Activated CD8-positive, alpha-beta memory T cell treated with anti-CD3 and anti-CD28 coated beads for 1 hour (primary cell): ENCODE measurements at places on chromosomes 4 and X.

DNA sequence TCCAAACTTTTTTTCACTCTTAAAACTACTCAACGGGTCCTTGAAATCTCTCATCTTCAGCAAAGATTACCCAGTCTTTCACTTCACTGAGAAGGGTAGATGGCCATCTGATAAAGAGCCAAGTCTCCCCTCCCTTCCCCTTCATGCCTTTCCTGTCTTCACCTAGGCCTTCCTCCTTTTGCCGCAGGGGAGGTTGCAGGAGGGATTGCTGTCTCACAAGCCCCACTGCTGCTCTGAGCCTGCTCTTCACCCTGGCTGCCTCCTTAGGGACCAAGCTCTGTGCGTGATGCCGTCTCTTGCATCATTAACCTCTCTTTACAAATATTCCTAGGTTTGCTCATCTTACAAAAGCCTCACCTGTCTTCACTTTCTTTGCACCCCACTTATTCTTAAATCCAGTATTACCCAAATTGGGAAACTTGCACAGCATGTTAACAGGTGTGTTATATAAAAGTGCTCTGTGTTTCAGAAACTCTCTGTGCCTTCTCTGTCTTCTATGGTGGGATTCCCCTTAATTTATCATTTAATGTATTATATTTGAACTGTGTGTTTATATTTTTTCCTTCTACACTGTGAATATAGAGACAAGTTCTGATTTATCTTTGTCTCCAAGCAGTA is 3.8 kb downstream of the ZFX start:
- DNase-seq: no peak

- DNase-seq: no peak
Measured at GRCh38 chrX:52353838-52354237, 15.0 kb upstream of the XAGE2 start.

- no peak for DNase-seq
Measured at GRCh38 chrX:18961686-18962085, 22.2 kb downstream of the PHKA2 start.

- no peak for DNase-seq
Measured at GRCh38 chrX:100090931-100091330, 319.1 kb downstream of the PCDH19 start.

DNA sequence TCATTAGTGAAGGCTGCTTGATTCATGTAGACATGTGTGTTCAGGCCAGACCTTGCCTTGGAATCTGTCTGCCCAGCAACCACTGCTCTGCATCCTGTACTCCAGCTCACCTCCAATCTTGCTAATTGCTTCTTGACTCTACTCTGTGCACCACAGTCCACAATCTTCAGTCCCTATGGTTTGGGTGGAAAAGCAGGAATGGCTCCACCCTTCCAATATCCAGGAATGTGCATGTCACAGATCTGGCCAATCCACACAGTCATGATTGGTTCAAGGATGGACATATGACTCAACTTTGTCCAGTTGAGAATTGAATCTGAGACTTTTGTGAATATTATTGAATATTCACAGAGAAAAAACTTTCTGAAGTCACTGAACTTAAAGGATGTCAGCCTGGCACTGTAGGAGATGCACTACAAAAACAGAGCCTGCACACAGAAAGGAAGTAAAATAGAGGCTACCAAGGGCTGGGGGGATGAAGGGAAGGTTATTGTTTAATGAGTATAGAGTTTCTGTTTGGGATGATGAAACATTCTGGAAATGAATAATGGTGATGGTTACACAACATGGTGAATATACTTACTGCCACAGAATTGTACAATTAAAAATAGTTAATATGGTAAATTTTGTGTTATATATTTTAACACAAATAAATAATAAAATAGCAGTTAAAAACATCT is 161.3 kb upstream of the USP38 start:
- no peak for DNase-seq

GRCh38 chr4:79626101-79626500 is 218.1 kb upstream of the GK2 start:
- no peak for DNase-seq

GRCh38 chrX:124209792-124210576 is 122.5 kb upstream of the TEX13D start:
- no peak for DNase-seq

DNA sequence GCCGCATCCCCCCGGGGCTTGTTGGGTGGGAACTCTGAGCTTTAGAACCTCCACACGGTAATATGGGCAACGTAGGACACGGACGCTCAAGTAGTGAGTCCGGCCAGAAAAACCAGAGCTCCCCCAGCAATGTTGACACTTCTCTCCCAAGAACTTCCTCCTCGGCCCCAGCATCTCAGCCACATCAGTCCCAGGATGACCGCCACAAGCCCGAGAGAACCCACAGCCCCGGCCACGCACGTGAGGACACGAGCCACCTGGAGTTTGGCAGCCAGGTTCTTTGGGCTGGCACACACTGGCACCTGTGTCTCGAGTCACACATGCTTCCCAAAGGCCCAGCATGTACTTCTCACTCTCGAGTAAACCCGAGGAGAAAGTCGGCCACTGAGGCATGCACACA is 16.3 kb downstream of the CLDN34 start:
- DNase-seq: no peak
